ENCODE measurements at places on chromosomes 2 and 18.

GRCh38 chr2:29627279-29627711 lies 294.1 kb downstream of the ALK start:
- no peak for DNase-seq

- no peak for DNase-seq
Measured at GRCh38 chr2:97918818-97919217, 76.9 kb downstream of the TMEM131 start.

DNA sequence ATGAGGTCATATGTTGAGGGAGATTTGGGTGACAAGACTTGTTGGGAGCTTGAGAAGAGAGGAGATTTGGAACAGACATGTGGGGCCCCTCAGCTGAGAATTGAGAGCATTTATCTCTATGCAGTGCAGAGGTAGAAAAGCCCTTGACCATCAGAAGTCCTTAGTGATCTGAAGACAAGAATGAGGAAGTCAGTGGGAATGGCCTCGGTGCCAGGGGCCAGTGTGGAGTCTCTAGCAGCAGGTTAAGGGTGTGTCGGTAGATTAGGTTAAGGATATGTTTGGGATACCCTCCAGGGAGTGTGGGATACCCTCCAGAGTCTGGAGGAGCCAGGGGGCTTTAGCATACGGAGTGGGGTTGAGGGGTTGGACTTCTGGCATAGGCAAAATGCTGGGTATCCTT lies 41.6 kb downstream of the FBXO48 start:
- DNase-seq = no peak

DNA sequence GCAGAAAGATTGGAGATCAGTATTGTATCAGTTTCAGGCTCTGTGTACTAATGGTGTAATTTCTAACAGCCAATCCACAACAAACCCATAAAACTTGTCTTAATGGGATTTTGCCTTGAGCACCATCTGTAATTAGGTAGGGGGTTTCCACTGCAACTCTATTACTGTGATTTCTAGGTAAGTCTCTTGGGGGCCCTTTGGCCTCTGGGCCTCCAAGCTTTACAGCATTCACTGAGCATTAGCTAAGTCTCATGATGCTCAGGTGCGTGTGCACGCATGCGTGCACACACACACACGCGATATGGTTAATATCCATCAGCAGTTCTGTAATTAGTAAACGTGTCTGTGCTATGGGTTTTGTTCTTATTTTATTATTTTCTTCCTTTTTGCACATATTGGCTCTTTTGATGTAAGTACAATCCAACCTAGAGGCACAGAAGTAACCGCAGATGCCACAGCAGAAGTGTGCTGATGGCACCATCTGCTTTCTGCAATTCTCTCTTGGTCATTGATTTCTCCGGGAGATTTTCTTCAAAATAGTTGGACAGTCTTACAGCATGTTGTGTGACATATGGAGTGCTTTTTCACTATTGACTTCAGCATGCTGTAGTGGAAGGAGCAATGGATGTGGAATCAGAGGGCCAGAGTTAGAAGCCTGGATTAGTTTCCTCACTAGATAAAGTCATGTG lies 592.0 kb downstream of the LRRTM4 start:
- DNase-seq = no peak

- no peak for DNase-seq
Measured at GRCh38 chr2:127188797-127189196, 31.3 kb downstream of the CYP27C1 start.

DNA sequence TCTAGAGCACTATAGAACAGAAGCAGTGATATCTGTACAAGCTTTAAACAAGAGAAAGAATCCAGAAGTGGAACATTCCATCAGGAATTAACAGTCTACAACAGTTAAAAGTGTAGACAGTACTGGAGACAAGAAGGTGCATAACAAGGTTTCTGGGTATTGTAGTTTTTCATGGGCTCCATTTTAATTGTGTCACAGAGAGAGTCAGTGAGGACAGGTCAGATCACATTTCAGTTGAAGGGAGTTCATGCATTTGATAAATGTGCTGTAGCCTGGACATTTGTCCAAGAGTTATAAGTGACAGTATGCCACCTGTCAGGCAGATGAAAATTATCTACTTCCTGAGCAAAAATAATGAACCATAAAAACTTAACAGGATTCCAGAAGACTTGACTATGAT lies 328.6 kb downstream of the CNTNAP5 start:
- DNase-seq = no peak

DNA sequence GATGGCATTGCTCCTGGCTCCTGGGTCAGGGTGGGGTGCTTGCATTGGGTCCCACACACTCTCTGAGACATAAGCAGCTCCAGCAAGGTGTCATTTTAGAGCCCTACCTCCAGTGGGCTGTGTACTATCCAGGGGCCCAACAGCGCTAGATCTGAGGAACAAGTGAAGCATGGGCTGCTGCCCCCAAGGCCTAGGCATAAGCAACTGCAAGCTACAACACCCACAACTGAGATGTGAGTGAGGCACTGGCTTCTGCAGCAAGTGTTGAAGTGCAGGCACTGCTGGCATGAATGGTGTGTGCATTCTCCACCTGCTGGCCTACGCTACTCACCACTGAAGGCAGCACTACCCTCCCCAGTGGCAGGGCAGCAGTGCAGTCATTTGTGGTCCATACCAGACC lies 81.0 kb upstream of the STK39 start:
- DNase-seq = no peak

GRCh38 chr2:241185961-241186360 lies 2.5 kb upstream of the ANO7 start:
- DNase-seq = no peak

DNA sequence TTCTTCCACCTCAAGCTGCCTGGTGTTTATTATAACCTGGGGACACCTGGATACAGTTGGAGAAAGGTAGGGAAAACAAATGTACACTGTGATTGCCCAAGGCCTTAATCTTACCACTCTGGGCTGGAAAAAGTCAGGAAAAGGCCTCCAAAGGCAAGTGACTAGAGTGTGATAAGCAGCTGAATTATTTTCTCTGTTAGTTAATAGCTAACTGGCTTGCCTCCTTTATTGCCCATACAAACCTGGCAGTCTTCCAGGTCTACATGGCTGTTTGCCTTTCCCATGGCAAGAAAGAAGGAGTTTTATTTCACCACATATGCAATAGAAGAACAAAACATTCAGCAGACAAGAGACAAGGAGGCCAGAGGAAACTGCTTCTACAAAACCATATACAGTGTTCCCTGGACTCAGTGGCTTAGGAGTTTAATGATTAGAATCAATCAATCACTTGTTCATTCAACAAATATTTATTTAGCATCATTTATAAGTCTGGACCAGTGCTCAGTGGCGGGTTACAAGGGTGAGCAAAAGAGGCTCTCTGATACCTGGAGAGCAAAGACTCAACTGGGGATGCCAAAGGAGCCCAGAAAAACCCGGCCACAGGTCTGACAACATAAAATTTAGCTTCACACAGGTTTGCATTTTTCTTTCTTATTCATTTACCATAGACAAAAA lies 27.5 kb upstream of the SUCLG1 start:
- DNase-seq = no peak

DNA sequence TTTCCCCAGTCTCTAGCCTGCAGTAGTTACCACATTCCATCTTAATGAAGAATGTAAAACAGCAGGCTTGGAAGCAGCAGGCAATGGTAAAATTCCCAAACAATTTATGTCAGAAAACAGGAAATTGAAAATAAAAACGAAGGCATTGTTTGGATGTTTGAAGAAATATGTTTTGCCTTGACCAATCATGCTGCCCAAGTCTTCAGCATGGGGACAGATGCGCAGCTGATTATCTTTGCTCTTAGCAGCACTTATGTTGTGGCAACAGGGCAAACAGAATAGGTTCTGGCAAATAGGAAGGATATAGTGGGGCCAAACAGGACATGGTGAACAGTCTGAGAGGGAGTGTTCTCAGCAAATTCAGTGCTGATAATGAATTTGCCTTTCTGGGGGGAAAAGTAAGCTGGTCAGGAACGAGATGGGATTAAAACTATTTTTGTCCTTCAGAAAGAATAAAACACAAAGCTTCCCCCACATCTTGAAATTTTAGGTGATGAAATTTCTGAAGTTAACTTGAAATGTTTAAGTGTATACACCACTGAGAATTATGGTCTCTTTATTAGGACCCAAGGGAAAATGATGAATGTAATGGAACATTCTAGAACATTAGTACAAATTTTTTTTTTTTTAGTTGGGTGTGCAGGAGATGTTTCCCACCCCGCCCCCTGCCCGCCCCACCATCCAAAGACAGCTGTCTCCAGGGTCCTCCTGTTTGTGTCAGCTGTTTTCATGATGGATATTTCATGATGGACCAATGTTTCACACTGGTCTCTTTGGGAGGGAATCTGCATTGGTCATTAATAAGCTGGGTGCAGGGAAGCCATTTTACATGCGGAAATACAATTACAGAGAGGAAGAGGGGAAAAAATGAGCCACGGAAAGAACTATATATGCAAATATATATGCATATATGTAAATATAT lies 239.5 kb upstream of the REV1 start:
- DNase-seq = no peak

DNA sequence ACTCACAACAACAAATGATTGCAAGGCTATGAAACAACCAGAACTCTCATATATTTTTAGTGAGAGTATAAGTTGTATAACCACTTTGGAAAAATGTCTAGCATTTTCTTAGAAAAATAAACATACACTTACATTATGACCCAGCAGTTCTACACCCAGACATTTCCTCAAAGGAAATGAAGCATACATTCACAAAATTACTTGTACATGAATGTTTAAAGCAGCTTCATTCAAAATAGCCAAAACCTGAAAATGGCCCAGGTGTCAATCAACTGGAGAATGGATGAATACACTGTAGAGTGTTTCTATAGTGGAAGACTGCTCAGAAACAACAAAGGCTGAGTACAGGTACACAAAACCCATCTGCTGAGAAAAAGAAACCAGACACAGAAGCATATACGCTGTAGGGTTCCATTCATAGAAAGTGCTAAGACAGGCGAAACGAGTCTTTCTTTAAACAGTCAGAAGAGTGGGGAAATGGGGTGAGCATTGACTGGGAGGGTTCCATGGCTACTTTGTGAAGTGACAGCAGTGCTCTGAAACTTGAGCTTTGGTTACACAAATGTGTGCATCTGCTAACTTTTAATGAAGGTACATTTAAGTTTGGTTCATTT lies 799.0 kb downstream of the DCDC2C start:
- no peak for DNase-seq

DNA sequence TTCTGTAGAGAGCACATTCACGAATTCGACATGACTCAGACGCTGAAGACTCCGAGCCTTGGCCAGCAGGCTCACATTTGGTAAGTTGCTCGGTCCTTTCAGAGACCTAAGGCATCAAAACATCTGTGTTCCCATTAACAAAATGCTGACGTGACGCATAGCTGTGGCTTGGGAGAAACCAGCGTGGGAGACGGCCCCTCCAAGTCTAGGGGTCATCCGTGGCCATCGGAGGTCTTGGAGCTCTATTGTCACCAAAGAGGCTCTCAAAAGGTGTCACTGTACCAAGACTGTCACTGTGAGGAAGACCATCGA lies 14.9 kb downstream of the FBLN7 start:
- DNase-seq = no peak

GRCh38 chr2:212912445-212913103 lies 238.8 kb downstream of the IKZF2 start:
- no peak for DNase-seq

GRCh38 chr18:13214609-13215008 lies 4.0 kb upstream of the LDLRAD4 start:
- no peak for DNase-seq

GRCh38 chr2:102258386-102259074 lies 52.8 kb upstream of the IL1RL1 start:
- no peak for DNase-seq

GRCh38 chr18:79274823-79275222 lies 120.9 kb upstream of the NFATC1 start:
- DNase-seq = no peak

DNA sequence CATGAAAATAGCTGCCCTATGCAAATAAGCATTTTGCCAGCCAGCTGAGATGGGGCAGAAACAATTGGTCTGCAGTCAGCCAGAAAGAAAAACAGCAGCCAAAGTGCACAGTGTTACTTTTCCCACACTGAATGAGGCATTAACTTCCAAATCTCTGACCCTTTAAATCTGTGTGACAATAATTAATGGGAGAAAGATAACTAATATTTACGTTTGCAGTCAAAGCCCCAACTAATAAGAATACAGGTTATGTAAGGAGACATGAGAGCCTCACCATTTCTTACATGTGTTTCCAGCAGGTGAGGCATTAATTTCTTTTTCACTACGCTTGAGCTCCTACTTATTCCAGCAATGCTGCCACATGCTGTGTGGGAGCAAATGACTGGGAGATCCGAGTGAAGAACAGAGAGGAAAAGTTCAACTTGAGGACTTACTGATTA lies 339.0 kb downstream of the SATB2 start:
- DNase-seq = no peak

DNA sequence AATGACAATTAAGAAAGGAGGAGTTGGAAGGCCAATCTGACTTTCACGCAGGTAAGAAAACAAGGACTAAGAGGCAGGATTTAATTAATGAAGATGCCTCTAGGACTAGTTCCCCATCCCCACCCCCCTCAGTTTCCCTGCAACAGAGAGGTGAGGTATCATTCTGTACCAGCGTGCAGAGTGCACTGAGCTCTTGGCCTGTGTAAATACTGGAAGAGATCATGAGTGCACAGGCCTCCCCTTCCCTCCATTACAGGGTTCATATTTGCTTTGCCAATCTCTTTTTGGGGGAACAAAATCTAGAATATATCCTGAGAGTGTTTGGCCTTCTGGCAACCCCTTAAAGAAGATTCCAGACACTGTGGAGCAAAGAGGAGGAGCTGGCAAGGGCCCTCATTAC lies 60.9 kb downstream of the MMADHC start:
- no peak for DNase-seq

DNA sequence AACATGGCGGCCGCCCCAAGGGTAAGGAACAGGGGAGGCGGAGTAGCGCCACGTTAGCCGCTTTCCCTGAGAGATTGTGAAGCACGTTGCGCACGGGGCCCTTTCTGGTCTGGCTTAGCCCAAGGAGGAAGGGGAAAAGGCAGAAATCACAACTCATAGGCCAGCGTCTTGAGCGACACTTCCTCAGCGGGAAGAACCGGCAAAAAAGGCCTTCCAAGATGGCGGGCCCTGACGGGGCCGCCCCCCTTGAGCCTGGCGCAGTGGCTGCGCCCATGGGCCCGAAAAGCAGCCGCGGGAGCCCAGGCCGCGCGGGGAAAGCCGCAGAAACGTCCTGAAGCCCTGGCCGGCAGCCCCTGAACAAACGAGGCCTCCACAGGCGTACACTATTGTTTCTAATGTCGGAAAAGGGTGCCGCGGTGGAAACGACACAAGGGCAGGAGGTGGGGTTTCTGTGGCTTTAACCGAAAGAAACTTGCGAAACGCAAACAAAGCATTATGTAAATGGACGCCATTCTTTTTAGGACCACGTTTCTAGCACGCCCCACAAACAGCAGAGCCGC lies 919 bp upstream of the PCBP1 start:
- no peak for DNase-seq

DNA sequence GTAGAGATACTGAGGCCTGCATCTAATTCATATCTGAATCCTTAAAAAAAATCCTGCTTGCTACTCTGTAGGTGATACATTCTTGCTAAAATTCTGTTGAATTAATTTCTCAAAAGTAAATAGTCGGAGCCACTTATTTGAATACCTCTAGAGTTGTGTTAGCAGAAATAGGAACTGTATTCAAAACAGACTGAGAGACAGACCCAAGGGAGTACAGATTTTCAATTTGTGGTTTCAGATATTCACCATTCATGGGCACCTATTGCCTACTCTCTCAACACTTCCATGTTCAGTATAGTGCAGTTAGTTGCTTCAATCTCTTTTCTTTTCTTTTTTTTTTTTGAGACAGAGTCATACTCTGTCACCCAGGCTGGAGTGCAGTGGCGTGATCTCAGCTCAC lies 46.6 kb upstream of the CTLA4 start:
- no peak for DNase-seq

- no peak for DNase-seq
Measured at GRCh38 chr2:65749545-65749944, 317.1 kb upstream of the SPRED2 start.

- no peak for DNase-seq
Measured at GRCh38 chr2:204434660-204435462, 110.4 kb upstream of the PARD3B start.

Measured in T-helper 17 cell (primary cell).